Activated CD4-positive, CD25-positive, alpha-beta regulatory T cell treated with anti-CD3 and anti-CD28 coated beads, Interleukin-2, amount 50 U/mL, for 16 hours (primary cell): ENCODE measurements at places on chromosomes 1 and 21.

DNA sequence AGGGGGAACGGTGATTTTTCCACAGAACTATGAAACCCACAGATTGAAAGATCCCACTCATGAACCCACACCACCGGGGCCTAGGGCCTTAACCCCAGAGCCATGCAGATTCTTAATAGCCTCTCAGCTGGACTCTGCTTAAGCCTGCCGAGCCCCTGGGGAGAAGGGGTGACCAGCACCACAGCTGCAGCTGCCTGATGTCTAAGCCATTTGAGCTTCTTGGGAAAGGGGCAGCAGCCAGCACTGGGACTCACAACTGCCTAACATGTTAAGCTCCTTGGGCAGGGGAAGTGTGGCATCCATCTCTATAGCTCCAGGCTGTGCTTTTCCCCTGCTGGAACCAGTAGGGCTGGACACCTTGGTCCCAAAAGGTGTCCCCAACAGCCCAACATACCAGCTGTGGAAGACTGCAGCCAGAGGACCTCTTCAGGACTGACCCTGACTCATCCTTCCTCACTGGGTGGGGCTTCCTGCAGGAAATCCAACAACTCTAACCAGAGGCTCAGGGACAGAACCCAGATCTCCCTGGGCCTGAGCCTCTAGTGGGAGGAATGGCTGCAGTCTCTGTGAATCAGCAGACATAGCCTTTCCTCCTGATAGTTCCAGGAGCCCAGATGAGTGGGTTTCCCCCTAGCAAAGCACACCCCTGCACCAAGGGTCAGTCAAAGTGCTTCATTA, 34.6 kb upstream of the FMO3 start:
- no peak for DNase-seq

DNA sequence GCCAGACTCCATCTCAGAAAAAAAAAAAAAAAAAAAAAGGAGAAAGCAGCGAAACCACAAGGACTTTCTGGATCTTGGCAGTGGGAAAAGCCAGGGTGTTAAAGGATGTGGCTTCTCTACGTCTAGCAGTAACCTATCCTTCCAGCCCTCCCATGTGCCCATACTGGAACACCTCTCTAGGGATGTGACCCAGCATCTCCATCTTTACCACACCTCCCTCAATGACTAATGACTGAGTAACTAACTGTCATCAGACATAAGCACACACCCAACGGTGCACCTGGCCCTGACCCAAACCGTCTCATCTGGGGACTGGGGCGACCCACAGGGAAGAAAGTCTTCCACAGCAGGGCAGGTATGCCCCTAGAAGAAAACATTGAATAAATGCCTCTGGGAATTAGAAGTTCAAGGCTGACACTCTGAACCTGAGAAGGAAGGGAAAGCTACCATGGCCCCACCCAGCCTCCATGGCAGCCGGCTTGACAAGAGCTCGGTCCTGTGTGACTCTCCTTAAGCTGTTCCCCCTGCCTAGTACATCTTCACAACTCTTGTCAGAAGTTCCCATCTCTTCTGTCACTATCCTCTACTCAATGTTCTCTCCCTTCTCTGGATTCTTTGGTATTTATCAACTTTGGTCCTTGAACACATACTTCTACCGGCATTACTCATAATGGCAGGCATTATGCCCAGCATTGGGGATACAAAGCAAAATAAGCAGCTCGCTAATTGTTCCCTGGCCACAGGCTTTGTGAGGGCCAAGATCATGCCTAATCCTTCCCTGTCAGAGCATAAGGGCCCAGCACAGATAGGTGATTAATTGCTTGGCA, 14.8 kb upstream of the PAQR6 start:
- no peak for DNase-seq

GRCh38 chr21:43588957-43589356, 70.3 kb downstream of the HSF2BP start:
- no peak for DNase-seq

DNA sequence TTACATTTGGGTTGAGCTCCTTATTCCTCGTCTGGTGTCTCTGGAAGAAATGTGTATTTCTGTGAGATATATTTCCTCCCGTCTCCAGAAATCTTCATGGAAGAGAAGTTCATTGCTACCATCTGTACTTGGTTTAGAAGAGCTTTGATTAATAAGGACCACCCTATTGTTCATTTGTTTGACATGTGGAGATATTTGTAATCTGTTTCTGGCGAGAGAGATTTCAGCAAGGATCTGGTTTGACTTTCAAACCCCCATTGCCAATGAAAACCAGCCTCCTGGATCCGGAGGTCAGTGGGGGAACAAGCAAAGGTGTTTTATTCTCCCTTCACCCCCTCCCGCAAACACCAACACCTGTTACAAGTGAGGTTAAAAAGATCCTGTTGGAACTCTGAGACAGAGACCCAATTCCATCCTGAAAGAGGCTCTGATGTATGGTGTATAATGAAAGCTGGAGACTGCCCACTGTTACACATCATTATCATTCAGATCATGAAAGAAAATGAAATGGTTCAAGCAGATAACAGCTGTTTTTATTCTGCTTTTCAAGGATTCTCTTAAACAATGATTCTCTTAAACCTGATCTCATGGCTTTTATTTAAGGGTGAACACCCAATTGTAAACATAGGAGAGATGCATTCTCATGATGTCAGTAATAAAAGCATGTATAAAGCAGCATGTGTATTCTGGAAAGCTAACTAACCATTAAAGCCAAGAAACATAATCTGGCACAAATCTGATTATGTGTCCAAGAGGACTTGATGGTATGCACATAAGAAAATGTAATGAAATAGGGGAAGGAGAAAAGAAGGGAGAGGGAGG, 393.5 kb upstream of the ADGRL2 start:
- no peak for DNase-seq

- no peak for DNase-seq
Observed at GRCh38 chr21:14361958-14362357, 21.0 kb downstream of the HSPA13 start.

GRCh38 chr1:231558708-231559185, 30.3 kb downstream of the TSNAX start:
- no peak for DNase-seq

DNA sequence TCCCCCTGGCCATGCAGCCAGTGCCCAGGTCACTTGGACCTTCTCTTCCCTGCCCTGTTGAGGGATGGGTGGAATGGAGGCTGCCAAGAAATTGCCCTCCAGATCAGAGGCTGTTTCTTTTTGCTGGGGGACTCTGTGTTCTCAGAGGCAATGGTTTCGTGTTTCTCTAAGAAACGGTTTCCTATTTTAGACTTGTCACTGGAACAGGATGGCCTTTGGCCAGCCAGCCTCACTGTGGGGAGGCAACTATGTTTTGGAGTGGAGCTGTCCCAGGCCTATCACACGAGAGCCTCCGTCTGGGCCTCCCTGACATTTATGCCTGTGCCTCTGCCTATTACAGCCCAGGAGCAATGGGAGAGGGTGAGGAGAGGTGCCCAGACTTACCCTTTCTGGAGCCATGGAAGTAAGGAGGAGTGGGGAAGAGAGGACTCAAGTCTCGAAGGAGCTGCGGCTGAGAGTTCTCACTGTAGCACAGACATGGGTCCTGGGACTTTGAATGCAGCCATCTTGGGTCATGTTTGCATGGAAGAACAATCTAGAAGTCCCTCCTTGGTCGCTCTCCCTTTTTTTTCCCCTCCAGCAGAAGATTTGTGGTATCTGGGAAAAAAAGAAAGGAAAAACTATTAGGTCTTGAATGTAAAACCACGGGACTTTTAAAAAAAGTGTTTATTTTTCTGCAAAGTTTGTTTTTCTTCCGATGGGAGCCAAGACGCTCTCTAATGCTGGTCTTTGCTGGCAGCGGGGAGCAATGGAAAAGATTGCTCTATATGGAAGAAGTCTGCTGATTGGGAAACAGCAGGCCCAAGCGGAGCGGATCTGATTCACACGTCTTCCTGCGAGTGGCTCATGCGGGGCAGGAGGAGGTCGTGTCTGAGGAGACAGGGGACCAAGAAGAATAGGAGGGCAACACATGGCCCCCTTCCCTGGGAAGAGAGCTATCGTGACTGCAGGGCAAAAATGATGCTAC, 219.2 kb downstream of the FOXD2 start:
- no peak for DNase-seq

GRCh38 chr1:55179177-55179835, 35.9 kb downstream of the USP24 start:
- DNase-seq: no peak

DNA sequence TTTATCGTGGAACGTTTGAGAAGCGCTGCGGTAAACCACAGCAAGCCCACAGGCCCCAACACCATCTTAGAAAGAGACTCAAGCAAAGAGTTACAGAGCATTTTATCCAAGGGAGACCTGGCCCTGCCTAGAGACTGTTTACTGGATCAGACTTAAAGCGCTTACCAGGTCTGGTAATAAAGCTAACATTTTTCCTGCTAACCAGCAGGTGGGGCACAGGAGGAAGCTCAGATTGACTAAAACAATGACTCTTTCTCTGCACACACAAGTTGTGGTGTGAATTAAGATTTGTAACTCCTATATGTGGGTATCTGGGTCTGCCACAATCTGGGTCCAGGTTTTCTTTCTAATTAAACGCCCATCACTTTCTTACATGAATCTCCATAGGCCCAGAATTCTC, 136.5 kb upstream of the ETS2 start:
- DNase-seq: no peak

DNA sequence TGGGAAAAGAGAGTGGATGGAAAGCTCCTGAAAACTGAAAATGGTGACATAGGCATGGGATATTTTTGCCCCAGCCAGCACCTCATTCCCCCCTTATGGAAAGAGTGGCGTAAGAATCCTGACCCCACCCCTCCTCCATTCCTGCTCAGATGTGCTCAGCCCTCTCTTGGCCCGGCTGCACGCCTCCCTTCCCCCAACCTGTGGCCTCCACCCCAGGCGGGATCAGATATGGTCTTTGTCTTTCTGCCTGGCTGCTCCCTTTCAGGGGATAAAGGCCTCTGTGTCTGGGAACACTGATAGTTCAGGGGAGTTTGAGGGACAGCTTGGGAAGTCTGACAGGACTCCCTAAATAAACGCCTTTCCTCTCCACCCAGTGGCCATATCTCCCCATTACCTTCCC, 49.8 kb downstream of the KIRREL1 start:
- no peak for DNase-seq

DNA sequence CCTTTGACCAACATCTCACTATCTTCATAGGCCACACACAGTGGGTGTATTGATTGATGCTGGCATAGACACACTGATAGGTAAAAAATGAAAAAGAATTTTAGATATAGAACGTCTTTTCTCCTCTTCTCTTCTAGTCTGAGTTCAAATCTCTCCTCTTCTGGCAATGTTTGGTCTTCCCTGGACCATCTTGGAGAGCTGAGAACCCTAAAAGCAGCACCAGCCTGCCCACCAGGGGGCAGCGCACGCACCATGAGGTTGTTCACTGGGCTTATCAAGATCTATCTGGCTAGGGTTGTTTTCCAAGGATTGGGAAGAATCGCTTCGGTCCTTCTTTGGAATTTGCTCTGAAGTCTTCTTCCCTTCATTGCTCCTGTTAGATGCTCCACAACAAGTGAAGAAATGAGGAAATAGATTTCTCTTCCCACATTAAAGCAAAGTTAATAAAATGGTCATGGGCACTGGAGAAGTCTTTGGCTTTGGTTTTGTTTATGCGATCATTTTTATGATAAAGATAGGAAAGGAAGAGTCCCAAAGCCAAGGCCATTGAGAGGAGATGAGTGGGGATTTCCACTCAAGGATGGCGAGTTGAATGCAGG, 104.0 kb upstream of the OLIG2 start:
- DNase-seq: no peak

- no peak for DNase-seq
Observed at GRCh38 chr1:166184897-166185296, 18.1 kb upstream of the FAM78B start.

GRCh38 chr1:211625040-211625439, 46.1 kb upstream of the SLC30A1 start:
- no peak for DNase-seq

GRCh38 chr21:22585558-22585957, 1587.3 kb downstream of the NCAM2 start:
- DNase-seq: no peak

DNA sequence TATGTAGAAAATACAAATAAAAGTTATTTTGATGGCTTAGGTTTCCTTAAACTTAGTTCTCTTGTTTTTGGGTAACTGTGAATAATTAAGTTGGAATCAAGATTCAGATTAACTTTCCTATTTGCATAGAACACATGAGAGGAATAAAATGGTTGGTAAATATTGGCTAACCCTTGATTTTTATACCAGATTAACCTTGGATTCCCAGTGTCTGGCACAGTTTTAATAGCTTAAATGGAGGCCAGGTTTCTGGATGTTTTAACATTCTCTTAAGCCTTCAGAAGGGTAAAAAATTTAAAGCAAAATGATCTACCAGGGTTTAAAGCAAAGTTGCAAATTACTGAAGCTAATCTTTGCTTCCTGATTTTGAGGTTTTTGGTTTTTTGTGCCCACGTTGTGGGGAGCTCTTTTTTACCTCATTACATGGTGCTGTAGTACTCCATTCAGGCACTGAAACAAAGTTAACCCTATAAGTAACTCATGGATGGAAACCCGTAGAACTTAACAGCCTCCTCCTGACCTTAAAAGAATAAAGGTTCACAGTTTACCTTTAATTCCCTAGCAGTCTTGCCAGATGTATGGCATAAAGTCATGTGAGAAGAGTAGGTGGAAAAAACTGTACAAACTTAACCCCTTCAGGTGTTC, 8.4 kb upstream of the SPATA1 start:
- DNase-seq: no peak

GRCh38 chr1:76012341-76013205, 62.0 kb upstream of the ST6GALNAC3 start:
- DNase-seq: no peak

GRCh38 chr1:201456499-201457309, 12.3 kb downstream of the PHLDA3 start:
- no peak for DNase-seq

DNA sequence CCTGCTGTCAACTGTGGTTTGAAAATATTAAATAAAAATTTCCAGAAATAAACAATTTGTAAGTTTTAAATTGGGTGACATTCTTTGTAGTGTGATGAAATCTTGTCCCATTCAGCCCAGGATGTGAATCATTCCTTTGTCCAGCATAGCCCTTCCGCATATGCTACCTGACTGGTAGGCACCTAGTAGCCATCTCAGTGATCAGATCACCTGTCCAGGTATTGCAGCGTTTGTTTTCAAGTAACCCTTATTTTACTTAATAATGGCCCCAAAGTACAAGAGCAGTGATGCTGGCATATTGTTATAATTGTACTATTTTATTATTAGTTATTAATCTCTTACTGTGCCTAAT, 351.6 kb upstream of the B3GALT2 start:
- no peak for DNase-seq

DNA sequence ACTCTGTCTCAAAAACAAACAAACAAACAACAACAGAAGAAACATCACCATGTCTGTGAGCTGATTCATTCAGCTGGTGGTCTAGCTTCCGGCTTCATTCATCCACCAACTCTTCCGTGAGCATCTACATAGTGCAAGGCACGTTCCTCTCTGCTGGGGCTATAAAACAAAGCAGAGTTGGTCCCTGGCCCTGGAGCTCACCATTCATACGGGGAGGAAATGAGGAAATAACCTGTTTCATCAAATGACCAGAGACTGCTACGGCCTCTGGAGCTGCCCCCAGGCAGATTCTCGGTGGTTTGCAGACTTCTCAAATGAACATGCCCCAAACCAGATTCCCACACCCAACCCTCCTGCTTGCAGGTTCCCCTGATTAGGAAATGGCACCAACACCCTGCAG, 41.0 kb upstream of the ID3 start:
- no peak for DNase-seq
